ENCODE measurements at places on chromosomes 6 and 20. TPM values are rescaled to one million over a fixed set of nuclear protein-coding genes. Genes with fewer than 3 reads are reported as not detected.

DNA sequence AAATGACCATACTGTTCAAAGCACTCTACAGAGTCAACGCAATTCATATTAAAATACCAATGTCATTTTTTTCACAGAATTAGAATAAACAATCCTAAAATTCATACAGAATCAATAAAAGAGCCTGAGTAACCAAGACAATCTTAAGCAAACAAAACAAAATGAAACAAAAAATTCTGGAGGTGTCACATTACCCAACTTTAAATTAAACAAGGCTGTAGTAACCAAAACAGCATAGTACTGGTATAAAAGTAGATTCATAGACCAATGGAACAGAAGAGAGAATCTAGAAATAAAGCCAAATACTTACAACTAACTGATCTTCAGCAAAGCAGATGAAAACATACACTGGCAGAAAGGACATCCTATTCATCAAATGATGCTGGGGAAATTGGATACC is 346.9 kb upstream of the JAG1 start:
- no peak for DNase-seq

DNA sequence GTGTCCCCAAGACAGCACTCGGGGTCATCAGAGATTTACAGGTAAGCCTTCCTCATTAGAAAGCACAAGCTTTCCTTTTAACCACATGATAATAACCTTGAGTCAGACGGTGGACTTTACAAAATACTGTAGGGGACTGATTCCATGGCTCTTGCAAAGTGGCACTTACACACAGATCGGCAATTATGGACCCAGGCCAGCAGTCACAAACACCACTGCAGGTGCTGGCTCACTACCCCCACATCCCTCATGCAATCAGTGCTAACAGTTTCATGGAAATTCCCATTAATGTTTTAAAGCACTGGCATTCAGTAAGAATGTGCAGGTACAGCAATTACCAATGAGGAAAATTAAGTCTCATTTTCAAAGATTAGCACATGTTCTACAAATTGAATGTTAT is 516.5 kb downstream of the PRKN start:
- DNase-seq, result no peak

DNA sequence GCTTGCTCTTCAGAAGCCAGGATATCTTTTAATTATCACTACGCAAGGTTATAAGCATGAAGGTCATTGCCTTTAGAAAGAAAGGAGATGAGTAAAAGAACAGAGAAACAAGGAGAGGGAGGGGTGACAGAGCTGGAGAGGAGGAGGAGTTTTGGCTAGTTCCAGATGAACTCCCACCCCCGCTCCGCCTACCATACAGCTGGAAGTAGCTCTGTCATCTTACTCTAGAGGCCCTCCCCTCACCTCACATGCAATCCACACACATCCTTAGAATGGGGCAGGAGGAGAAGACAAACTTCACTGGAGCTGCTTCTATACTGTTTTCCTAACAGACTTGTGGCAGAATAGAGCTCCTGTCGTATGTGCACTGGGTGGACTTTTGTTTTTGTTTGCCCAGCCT is 144.7 kb downstream of the SCML4 start:
- DNase-seq, result no peak

The SIM1 gene
- not detected for total RNA-seq

- DNase-seq, result no peak
These were observed 391.8 kb downstream of the ARHGAP18 start for GRCh38 chr6:129317931-129318820.

The STK38 gene
- 24.4 TPM for total RNA-seq

DNA sequence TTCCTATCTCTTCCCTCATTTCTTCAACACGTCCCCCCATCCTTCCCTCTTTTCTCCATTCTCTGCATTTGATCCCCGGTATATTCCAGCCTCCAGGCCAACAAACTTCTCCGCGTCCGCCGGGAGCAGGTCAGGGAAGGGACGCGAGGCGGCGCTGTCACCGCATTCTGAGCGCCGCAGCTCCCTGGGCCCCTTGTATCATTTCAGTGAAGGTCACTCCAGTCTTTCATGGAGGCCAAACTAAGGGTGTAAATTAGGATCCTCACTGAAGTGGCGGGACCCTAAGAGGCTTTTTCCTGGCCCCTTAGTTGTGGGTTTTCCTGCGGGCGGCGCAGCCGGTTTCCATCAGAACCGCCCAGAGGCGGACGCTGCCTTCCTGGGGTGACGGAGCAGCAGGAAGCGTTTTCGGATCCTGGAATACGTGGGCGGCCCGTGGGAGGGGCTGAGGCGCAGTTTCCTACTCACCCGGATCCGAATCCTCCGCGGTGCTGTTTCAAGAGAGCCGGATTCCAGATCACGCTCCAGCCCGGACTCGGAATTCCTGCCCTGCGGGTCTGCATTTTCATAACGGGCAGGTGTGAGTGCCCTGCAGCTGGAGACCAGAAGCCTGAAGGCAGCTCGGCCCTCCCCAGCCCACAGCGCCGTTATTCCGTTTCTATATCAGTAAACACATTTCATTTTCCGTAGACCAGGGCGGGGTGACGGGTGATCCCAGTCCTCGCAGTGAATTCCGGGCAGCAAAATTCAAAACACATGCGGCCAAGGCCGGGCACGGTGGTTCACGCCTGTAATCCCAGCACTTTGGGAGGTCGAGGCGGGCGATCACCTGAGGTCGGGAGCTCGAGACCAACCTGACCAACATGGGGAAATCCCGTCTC is 3.6 kb upstream of the MICA start:
- peak; percentile 76 for DNase-seq

DNA sequence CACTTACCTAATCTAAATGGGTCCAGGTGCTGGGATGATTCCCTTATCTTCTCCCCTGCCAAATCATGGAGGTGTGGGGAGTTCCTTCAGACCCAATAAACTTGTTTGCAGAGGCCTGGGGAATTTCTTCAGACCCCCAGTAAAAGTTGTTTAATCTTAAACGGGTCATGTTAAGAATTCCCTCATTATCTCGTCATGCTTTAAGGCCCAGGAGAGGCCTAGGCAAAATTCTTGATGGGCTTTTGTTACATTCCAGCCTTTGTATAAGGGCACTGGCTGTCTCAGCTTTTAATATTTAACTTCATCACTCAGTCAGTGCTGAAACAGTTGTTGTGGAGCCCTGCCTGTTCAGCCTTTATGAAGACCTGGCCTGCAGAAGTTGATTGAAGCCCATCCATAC is 11.0 kb upstream of the SLC35B3 start:
- no peak for DNase-seq

GRCh38 chr6:157753291-157753690 is 69.8 kb upstream of the SNX9 start:
- DNase-seq, result no peak

- peak; percentile 29 for DNase-seq
These were observed 36.6 kb downstream of the MTRES1 start for GRCh38 chr6:107064579-107065065.

DNA sequence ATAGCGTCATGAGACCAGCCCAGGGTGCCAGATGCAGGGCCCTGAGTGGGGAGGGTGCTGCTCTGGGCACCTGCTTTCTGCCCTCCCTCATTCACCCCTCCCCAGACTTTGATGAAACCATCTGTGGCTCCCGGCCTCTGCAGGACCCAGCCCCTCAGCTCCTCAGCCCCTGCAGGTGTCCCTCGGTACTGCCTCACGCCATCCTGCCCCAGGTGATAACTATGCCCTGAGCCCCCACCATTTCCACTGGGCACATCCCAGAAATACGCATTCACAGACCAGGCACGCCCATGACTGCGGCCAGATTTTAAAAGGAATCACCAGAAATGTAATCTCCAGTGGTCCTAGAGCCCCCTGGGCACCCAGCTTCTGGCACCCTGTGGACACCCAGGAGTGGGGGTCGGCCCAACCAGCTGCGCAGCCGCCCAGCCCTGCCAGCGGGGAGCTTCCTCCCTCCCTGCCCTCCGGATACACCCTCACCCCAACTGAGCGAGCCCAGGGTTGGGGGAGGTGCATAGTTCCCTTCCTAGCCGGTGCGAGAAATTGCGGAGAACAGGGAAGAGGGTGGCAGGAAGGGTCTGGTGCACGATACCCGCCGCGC is 615 bp upstream of the NTSR1 start:
- no peak for DNase-seq

The C6orf58 gene
- not detected for total RNA-seq

- DNase-seq, result peak; percentile 37
These were observed 386.4 kb upstream of the MMS22L start for GRCh38 chr6:97669191-97670031.

GRCh38 chr6:6840831-6841291 is 252.3 kb downstream of the LY86 start:
- no peak for DNase-seq

- no peak for DNase-seq
These were observed 8.4 kb downstream of the MBOAT1 start for GRCh38 chr6:20203561-20204511.

DNA sequence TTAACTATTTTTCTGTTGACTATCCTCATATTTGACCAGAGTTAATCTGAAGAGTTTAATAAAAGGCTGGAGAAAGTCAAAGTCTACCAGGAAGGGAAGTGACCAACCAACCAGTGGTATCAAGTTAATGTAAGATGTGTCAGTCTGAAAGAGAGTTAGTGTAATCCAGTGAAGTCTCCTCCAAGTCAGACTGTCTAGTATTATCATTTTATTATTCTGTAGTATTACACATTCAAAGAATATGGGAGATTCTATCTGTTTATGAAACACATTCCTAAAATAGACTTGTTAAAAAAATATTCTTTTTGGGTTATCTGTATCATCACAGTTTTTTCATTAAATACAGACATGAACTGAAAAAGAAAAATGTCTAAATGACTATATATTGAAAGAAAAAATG is 194.4 kb downstream of the BTBD9 start:
- no peak for DNase-seq

The SLA2 gene
- total RNA-seq, result 44.1 TPM

- DNase-seq, result no peak
These were observed 968.5 kb upstream of the GJE1 start for GRCh38 chr6:141164042-141164743.

DNA sequence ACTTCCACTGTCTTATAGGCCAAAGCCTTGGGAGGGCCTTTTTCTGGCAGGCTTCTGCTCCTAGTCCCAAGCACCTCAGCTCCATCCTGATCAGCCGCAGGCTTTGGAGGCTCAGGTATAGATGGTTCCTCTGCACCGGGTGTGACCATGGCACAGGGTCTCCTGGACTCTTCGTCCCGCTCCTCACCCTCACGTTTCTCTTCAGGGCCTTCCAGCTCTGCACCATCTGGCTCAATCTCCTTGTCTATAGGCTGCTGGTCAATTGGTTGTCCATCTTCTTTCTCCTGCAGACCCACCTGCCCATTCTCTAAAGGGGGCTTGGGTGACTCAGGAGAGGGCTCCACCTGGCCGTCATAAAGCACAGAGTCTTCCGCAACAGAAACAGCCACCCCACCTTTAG is 37.0 kb downstream of the BFSP1 start:
- no peak for DNase-seq

GRCh38 chr6:133377219-133377618 is 136.1 kb downstream of the EYA4 start:
- no peak for DNase-seq

GRCh38 chr6:17349427-17349826 is 44.0 kb upstream of the CAP2 start:
- no peak for DNase-seq

GRCh38 chr6:27668442-27669294 is 195.8 kb upstream of the ZNF184 start:
- DNase-seq, result peak; percentile 81

DNA sequence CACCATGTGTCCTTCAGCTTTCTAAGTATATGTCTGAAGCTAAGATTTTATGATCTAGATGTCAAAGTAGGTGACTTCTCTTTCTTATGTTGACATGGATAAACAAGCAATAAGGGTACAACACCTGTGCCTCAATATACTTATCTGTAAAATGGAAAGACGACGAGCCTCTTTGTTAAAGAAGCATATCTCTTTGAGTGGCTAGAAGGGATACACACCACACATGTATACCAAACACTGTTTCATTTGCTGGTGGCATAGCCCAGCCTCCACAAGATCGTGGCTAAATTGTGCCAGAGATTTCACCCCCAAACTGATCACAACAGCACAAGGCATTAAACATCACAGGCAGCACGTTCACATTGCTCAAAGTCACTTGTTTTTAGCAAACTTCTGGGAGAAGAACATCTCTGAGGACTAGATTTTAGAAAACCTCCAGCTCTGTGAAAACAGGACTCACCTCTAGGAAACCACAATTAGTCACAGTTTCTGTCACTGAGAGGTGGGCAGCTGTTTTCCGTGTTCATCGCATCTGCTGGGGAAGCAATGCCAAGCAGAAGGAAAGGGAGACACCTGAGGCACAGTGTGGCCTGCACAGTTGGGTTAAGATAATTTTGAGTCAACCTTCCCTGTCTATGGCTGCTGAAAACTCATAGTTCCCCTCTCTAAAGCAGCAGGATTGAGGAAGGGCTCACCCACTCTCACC is 263.0 kb upstream of the PLCB4 start:
- no peak for DNase-seq

- DNase-seq, result peak; percentile 49
These were observed 69.9 kb downstream of the HACE1 start for GRCh38 chr6:104789770-104790190.

DNA sequence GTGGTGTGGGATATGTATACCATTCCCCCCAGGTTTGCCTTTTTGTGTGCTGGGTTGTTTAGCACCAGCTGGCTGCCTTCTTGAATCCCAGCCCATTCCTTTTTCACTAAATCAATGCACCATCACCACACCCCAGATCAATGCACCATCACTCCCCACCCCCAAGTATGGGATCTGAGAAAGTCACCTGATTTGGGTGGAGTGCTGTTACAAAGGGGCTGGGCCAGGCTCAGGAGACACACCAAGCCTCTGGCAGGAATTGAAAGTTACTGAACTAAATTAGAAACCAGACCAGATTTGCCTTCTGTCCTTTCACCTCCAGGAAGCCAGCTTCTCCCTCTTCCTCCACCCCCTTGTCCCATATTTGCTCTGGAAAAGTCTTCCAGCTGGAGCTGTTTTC is 19.6 kb upstream of the PKHD1 start:
- DNase-seq, result no peak

Data from activated naive CD4-positive, alpha-beta T cell treated with anti-CD3 and anti-CD28 coated beads for 36 hours (primary cell).